ENCODE measurements at places on chromosomes 5 and 9. TPM values are rescaled to one million over a fixed set of nuclear protein-coding genes. Genes with fewer than 3 reads are reported as not detected.

The PITX1 gene
- 29.7 TPM for total RNA-seq

The EQTN gene
- total RNA-seq, result not detected

The EFNA5 gene
- 4.2 TPM for total RNA-seq

The LRRC14B gene
- total RNA-seq, result not detected

The CACNA1B gene
- under 0.01 TPM for total RNA-seq

The SCGB3A2 gene
- not detected for total RNA-seq

The LCN2 gene
- not detected for total RNA-seq

The TTC33 gene
- total RNA-seq, result 16.3 TPM

The PPWD1 gene
- 44.8 TPM for total RNA-seq

The NEURL1B gene
- total RNA-seq, result 4.4 TPM

The ENC1 gene
- 217 TPM for total RNA-seq

The IL4 gene
- total RNA-seq, result not detected

The GPRIN1 gene
- 7.3 TPM for total RNA-seq

The BAG1 gene
- 13.9 TPM for total RNA-seq

The FOXD4L3 gene
- total RNA-seq, result not detected

The TLX3 gene
- total RNA-seq, result not detected

The ALDH1A1 gene
- total RNA-seq, result 141 TPM

The CYSRT1 gene
- total RNA-seq, result 0.30 TPM

The CAMK2A gene
- total RNA-seq, result 3.3 TPM

The TNIP1 gene
- 190 TPM for total RNA-seq

The CSF2 gene
- 1.2 TPM for total RNA-seq

The SPINK13 gene
- not detected for total RNA-seq

The LHX6 gene
- total RNA-seq, result not detected

The CCL28 gene
- total RNA-seq, result 1.5 TPM

The TMOD1 gene
- total RNA-seq, result not detected

The JAK2 gene
- 9.5 TPM for total RNA-seq

The SETD9 gene
- total RNA-seq, result 8.6 TPM

The GLIPR2 gene
- total RNA-seq, result 44.5 TPM

The HOMER1 gene
- 15.8 TPM for total RNA-seq

The HIGD2A gene
- total RNA-seq, result 21.3 TPM

The ITK gene
- total RNA-seq, result not detected

The PCDHB11 gene
- 0.30 TPM for total RNA-seq

The PCA3 gene
- not detected for total RNA-seq

The COL5A1 gene
- total RNA-seq, result 1,941 TPM

The TRIM7 gene
- total RNA-seq, result 0.69 TPM

The TPPP gene
- total RNA-seq, result 0.37 TPM

The PCDHAC2 gene
- 0.30 TPM for total RNA-seq

The PCDHGA9 gene
- 4.5 TPM for total RNA-seq

Measured in smooth muscle cell of the umbilical artery (primary cell).